ENCODE measurements at places on chromosomes 5 and 9.

DNA sequence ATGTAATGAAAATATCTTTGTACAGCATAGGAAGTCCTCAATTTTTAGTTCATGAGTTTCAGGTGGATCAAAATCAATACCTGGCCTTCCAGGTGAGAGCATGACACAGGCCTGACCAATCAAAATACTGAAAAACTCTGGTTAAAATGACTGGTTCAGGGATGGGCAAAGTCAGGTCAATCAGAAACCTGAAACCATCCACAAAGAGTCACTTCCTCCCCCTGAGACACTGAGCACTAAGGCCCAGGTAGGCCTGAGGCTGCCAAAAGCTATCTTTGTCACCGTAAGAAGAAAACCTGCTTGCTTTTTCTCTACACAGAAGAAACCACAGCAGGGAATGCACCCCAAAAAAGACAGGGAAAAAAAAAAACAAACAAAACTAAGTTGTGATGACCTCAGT lies 444.8 kb downstream of the TLR4 start:
- DNase-seq = no peak

DNA sequence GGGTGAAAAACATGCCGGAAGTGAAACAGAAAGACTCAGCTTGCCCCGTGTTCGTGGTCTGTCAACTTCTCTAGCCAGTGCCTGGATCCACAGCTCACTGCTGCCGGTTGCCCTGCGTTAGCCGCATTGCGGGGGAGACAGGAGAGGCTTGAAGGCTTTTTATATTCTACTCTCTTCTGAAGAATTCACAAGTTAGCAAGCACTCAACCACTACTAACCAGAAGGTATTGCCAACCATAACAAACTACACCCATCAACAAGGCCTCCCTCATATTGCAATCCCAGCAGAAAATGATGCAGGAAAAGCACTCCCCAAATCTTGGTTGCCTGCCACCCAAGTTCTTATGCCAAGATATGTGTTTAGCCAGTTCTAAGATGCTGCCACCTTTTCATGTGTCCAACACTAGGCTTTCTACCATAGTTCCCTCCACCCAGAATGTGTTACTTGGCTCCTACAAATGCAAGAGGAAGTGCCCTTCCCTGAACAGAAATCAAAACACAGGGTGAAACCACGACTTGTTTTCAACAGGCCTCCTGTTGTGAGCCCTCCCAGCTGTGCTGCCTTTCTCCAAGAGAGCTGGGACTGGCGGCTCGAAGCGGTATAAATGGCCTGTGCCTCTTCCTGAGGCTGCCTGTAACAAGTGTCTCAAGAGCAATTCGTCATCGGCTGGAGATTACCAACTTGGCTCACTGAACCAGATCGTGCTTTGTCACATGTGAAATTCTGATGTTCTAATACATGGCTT lies 129.0 kb downstream of the SNX18 start:
- peak; percentile 47 for DNase-seq

DNA sequence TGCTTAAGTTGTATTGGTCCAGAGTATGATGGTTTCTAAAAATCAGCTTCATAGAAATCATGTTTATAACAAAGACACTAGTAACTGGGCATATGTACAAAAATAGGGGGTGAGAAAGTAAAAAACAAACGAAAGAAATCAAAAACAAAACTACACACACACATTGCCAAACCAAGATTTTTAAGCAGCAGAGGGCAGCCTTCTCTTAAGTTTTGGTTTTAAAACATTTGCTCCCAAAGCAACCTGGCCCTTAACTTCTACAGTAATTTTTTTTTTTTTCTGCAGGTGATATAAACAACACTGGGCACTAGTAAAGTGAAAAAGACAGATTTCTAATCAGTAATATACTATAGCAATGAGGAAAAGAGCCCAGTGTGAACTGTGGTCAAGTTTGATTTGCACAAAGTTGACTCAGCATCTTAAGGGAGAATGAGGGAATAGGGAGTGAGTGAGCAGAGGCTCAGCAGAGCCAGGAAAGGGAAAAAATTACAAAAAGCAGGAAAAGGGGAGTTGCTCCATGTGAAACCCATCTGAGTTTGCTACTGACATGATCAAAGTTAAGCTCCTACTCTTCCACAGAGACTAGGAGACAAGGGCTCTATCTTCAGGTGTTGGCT lies 13.4 kb upstream of the GAPT start:
- DNase-seq = no peak

DNA sequence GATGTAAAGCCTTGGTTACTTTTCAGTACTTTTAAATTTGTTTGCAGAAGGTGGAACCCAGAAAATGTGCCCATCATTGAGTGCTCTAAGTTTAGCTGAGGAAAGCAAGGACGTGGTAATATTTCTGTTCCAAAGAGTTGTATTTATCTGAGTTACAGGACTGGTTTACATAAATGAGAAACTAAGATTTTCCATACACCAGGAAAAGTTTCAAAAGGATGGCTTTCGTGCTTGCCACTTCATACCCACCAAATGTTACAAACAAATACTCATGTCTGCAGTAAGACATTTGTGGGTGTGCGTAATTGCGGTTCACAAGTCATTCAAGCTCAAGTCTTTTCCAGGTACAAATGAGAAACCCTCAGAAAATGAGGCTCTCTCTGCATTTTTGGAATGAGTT lies 68.1 kb downstream of the CWC27 start:
- DNase-seq = no peak

DNA sequence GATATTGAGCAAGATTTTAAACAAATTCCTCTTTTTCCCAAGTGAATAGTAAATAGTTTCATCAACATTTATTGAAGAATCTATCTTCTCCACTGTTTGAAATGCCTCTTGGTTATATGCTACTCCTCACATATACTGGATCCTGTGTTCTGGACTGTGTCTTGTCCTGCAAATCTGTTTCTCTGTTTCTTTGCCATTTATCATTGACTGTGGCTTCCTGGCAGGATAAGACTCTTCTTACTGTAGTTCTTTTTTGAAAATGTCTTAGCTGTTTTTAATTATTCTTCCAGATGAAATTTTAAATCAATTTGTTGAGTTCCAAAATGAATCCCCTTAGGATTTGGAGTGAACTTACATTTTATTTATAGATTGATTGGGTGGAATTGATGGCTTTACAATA lies 27.8 kb downstream of the RALGPS1 start:
- no peak for DNase-seq

- DNase-seq = no peak
Measured at GRCh38 chr5:91486638-91487037, 103.5 kb upstream of the ARRDC3 start.

DNA sequence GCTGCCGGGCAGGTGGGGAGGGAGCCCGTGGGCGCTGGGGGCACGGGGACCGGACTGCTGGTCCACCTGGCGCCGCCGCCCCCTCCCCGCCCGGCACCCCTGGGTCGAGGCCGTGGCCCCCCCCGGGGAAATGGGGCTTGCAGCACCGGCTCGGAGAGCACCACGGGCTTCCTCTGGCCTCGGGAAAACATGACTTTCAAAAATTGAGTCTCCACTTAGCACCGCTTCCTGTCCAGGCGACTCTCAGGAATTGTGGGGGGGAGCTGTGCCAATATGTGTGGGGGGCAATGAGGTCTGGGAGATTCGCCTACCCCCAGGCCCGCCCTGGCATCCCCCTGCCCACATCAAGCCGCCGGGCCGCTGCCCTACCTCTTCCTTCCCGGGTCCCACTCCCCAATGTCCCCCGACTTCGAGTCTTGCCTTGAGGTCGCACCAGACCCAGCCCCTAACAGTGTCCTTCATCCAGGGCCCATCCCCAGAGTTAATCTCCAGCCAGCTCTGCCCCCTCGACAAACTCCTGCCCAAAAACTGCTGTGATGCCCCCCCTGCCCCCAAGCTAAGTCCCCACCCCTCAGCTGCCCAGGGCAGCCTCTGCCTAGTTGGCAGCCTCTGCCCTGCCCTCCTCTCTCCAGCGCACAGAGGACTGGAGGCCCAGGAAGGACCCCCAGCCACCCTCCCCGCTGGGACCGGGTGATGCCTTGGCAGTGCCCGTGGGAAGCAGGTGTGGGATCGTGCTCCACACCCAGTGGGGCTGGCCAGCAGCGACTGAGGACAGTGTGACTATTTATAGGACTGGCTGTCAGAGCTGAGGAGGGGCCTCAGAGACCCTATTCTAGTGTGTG lies 3.9 kb downstream of the EGFL7 start:
- DNase-seq = no peak

GRCh38 chr5:138305797-138306196 lies 25.8 kb downstream of the CDC25C start:
- peak; percentile 6 for DNase-seq

DNA sequence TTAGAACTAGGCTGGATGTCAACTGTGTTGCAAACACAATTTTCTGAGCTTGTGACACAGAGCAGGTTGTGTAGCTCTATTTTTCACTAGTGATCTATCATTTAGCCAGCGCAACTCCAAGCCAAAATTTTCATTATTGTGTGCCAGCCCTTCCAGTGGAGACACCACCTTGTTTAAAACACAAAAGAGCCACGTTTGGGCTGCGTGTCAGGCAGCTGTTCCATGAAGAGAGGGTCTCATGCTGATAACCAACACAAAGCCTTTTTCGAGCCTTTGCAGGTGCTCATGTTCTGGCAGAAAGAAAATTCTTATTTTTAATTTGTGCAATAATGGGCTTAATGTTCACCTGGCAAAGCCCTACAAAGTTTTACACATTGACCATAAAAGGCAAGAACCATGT lies 237.6 kb upstream of the RGMB start:
- no peak for DNase-seq

GRCh38 chr5:149325166-149325735 lies 20.0 kb upstream of the GRPEL2 start:
- DNase-seq = no peak

DNA sequence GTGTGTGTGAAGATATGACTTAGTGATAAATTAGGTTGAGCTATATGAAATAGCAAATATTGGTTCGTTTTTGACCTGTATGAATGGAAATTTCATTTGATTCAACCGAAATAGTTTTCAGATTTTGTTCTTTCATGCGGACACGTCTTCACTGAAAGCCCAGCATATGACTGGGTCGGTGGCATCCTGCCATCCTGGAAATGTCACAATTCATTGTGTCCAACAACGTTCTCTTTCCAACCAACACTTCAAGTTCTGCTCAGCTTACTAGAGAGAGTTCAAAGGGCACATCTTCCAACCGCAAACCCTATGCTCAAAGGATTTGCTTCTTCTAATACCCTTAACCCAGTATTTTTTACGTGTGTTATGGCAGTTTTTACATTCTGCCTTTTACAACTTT lies 252.5 kb downstream of the NTRK2 start:
- DNase-seq = no peak

DNA sequence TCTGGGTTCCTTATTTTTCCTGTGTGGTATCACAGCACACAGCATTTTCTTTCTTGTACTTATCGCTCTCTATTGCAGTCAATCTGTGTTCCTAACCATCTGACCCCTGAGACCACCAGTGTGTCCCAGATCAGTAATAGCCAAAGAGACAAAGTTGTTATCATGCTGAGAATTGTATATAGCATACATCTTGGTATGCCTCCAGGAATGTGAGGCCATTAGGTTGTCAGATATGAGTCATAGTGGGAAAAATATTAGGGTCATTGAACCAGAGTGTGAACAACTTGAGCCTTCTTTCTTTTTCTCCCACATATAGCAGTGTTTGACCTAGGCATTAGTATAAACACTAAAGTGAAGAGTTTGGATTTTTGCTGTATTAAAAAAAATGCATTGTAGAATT lies 106.3 kb downstream of the NDUFAF2 start:
- DNase-seq = no peak

GRCh38 chr5:159805021-159805420 lies 111.3 kb upstream of the ADRA1B start:
- DNase-seq = peak; percentile 9

DNA sequence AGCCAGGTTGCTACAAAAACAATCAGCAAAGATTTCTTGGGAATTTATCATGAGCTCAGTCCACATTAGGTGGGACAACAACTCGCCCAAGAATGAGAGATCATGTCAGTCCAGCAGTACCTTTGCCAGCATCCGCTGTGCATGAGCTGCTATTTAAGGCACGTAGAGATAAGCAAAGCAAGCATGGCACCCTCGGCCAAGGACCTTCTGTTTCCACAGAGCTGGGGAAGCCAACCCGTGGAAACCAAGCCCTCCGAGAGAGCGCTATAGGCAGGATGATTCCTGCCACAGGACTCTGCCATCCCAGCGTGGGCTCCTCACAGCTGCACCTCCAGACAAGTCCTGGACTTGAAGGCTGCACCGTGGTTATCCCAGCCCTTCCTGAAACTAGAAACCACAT lies 189.5 kb upstream of the PPP1R26 start:
- DNase-seq = no peak

GRCh38 chr9:114989600-114990410 lies 59.4 kb upstream of the TNFSF8 start:
- no peak for DNase-seq

GRCh38 chr5:120538644-120539043 lies 74.5 kb downstream of the PRR16 start:
- no peak for DNase-seq

DNA sequence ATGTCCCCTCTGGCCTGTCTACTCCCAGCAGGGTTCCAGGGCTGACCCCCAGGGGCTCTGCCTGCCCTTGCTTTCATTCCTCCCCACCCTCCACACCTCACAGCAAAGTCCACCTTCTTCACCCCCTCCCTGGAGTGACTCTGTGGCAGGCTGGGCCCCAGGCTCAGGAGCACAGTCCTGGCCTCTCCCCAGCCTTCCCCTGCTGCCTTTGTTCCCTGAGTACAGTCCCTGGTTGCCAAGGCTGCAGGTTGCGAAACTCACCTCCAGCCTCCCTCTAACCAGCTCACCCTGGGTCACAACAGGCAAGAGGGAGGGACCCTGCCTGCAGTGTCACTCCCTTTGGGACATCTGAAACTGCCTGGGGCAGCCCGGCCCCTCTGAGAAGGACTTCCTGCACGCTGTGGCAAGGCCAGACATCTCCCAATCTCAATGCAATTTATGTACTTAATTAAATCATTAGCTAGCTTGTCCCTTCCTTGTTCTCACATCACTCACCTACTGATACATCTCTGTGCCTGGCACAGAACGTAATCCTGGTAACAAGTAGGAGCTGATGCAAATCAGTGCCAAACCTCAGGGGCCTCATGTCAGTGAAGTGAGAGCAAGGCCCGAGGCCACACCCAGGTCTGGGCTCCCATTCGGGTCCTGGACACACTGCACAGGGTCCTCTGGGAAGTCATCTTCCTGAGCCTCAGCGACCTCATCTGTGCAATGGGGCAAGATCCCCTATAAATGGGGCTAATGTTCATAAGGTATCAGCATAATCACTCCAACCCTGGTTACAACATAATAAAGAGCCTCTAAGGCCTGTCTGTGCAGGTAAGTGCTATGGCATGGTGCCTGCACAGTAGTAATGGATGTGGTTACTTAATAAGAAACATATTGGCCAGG lies 27.3 kb upstream of the TRIM14 start:
- no peak for DNase-seq

- no peak for DNase-seq
Measured at GRCh38 chr9:93090091-93090655, 5.8 kb upstream of the CARD19 start.

DNA sequence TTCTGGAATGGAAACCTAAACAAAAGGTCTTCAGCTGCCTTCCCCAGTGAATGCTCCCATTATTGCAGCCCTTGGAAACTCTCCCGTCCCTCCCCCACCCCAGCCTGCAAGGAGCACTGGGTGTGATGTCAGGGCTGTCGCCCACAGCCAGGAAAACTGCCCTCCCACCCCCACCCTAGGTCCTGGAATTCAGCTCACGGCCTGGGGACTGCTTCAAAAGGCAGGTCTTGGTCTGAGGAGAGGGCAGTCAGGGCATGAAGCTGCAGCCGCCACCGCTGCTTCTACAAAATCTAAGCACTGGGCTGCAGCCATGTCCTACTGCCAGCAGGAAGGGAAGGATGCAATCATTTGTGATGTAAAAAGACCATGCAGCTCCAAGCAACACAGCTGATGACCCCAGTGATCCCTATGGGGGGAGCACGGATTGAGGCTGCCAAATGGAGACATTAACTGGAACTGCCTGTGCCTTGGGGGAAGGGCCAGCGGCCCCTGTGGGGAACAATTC lies 11.4 kb downstream of the GRHPR start:
- peak; percentile 92 for DNase-seq
